ENCODE measurements at places on chromosomes 13 and 19. TPM values are rescaled to one million over a fixed set of nuclear protein-coding genes. Genes with fewer than 3 reads are reported as not detected.
A peak's percentile ranks its signal among the peaks of the same experiment; 100 is the strongest.

The C19orf81 gene
- total RNA-seq: 5.7 TPM

The CYP4F2 gene
- total RNA-seq: 0.19 TPM

The NLRP11 gene
- not detected for total RNA-seq

The CATSPERD gene
- not detected for total RNA-seq

The DLEU7 gene
- not detected for total RNA-seq

DNA sequence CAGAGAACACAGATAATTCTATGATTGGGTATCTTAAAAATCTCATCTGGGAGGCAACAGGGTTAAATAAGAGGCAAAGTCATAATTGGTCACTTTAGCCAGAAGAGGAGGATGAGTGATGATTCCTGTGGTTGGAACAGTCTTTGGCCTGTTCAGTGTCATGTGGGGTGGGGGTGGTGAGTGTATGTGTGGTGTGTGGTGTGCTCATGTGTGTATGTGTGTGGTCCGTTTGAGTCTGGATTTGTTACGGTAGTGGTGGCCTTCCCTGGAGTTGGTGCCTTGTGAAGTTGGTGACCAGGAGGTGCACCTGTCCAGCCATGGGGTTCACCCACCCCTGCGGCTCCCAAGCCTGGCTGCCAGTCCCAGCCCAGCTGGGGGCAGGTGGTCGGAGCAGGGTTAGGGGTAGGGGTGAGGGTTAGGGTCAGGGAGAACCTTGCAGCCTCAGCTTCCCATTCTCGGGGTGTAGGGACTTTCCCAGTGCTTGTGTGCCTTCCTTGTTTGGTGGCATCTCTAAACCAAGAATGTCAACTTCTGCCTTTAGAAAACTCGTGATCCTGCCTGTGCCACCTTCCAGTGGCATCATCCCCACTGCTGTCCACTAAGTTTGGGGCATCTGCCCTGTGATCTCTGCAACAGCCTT is 97.5 kb downstream of the RAB20 start:
- no peaks in the 10 kb centered on the region for H3K4me1 ChIP-seq
- peaks cover 30% of the 10 kb centered on the region for H3K27me3 ChIP-seq
- no peak overlapping the region for H3K4me3 ChIP-seq
- no peak for DNase-seq

DNA sequence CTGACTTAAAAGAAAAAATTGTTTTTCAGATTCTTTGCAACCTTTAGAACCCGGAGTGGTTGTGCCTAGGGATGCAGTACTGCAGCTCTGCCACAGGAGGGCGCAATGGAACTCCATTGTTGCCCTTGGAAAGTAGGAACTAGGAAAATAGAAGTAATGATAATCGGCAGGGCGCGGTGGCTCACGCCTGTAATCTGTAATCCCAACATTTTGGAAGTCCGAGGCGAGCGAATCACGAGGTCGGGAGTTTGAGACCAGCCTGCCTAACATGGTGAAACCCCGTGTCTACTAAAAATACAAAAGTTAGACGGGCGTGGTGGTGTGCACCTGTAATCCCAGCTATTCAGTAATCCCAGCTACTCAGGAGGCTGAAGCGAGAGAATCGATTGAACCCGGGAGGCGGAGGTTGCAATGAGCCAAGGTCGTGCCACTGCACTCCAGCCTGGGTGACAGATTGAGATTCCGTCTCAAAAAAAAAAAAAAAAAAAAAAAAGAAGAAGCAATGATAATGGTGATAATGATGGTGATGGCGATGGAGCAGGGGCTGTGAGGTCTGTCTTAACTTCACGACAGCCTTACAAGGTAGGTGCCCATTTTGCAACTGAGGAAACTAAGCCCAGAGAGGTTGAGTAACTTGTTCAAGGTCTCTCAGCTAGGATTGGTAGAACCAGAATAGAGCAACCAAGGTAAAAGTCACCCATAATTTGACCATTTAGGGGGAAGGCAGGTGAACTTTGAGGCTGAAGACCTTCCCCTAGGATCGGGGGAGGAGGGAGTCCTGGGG is 5.5 kb upstream of the ADAMTS10 start:
- H3K36me3 ChIP-seq: no peaks in the 10 kb centered on the region
- H3K27ac ChIP-seq: no peak overlapping the region
- peaks cover 26% of the 10 kb centered on the region for H3K4me1 ChIP-seq
- DNase-seq: peak; percentile 71

- DNase-seq: no peak
- no peaks in the 10 kb centered on the region for H3K36me3 ChIP-seq
- H3K27ac ChIP-seq: no peak overlapping the region
Observed at GRCh38 chr13:66926851-66927524, 303.1 kb downstream of the PCDH9 start.

DNA sequence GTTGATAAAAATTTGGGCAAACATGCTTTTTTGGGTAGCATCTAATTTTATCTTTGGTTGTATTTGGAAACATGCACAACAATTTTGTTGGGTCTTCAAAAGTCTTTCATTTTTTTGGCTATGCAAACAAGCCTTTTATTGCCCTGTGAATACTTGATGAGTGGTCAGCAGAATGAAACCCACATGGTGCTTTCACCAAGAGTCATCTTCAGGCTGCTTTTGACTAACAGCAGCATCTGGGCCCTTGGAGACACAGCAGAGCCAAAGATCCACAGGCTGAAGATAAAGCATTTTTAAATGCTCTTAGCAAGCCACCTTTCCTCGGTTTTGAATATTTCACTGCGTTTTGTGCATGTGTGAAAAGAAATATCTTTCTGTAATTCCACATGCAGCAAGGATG is 154.9 kb downstream of the FGF9 start:
- H3K4me1 ChIP-seq: no peaks in the 10 kb centered on the region
- H3K4me3 ChIP-seq: no peak overlapping the region
- no peak overlapping the region for H3K27ac ChIP-seq
- no peak for DNase-seq
- no peaks in the 10 kb centered on the region for H3K36me3 ChIP-seq

GRCh38 chr13:114111577-114111976 is 20.8 kb downstream of the RASA3 start:
- H3K36me3 ChIP-seq: no peaks in the 10 kb centered on the region
- peak overlapping the region; percentile 54 for H3K27ac ChIP-seq
- H3K4me3 ChIP-seq: no peak overlapping the region

- H3K4me1 ChIP-seq: no peaks in the 10 kb centered on the region
- DNase-seq: no peak
- H3K27me3 ChIP-seq: no peaks in the 10 kb centered on the region
- no peak overlapping the region for H3K4me3 ChIP-seq
- no peak overlapping the region for H3K27ac ChIP-seq
- peaks cover 2% of the 10 kb centered on the region for H3K36me3 ChIP-seq
Observed at GRCh38 chr19:3426433-3426832, 53.9 kb downstream of the SMIM24 start.

- H3K4me1 ChIP-seq: peaks cover 9% of the 10 kb centered on the region
- H3K27ac ChIP-seq: no peak overlapping the region
- H3K4me3 ChIP-seq: peak overlapping the region; percentile 1
- DNase-seq: no peak
- H3K27me3 ChIP-seq: peaks cover 15% of the 10 kb centered on the region
Observed at GRCh38 chr13:51192348-51192747, 29.9 kb upstream of the FAM124A start.

DNA sequence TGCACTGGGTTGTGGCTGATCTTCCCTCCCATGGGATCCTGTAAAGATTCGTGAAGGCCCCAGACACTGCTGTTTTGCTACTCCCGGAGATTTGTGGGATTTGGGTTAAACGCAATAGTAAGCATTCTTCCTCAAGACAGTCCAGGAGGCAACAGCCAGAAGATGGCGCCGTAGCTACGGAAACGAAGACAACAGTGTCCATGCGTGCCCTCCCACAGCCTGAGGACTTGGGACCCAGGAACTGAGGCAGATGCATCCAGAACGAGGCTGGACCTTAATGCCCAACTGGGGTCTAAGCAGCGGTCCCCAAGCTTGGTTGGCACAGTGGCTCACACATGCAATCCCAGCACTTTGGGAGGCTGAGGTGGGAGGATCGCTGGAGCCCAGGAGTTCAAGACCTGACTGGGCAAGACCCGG is 57.6 kb upstream of the ZNF507 start:
- peaks cover 20% of the 10 kb centered on the region for H3K27me3 ChIP-seq
- no peak overlapping the region for H3K27ac ChIP-seq
- no peaks in the 10 kb centered on the region for H3K36me3 ChIP-seq
- DNase-seq: peak; percentile 12

- H3K27me3 ChIP-seq: peaks cover 48% of the 10 kb centered on the region
- peak overlapping the region; percentile 72 for H3K4me3 ChIP-seq
- H3K36me3 ChIP-seq: peaks cover 4% of the 10 kb centered on the region
- no peak for DNase-seq
Observed at GRCh38 chr13:87677496-87678371, 6.6 kb downstream of the SLITRK5 start.

GRCh38 chr13:109869312-109870237 is 83.2 kb upstream of the IRS2 start:
- no peak overlapping the region for H3K27ac ChIP-seq
- DNase-seq: peak; percentile 74
- peaks cover 8% of the 10 kb centered on the region for H3K4me1 ChIP-seq
- no peaks in the 10 kb centered on the region for H3K36me3 ChIP-seq
- H3K4me3 ChIP-seq: peak overlapping the region; percentile 49
- H3K27me3 ChIP-seq: peaks cover 58% of the 10 kb centered on the region

Data from activated T-cell treated with anti-CD3 and anti-CD28 coated beads, Interleukin-2, amount 50 U/mL, for 72 hours (primary cell).